ENCODE measurements at places on chromosomes 7 and 10. TPM values are rescaled to one million over a fixed set of nuclear protein-coding genes. Genes with fewer than 3 reads are reported as not detected.
A peak's percentile ranks its signal among the peaks of the same experiment; 100 is the strongest.

The BCAP29 gene
- total RNA-seq = 60.8 TPM

DNA sequence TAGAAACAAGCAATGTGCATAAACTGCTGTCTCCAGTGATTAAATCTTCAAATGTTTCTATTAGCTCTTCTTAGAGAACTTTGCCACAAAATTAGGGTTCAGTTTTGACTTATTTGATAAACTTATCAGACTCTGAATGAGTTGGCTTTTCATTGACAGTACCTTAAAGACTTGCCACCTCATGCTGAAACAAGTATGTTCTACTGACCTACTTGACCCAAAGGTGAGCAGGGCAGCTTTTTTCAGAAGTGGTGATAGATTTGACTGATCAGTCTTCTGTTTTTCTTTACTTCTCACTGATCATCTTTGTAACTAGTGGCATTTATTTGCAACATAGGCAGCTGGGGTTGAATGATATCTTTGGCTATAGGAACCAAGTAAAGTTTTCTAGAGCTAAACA, 7.8 kb downstream of the ZNF277 start:
- DNase-seq = no peak

The AFAP1L2 gene
- total RNA-seq = 2.6 TPM

GRCh38 chr7:147885869-147886268, 704.7 kb upstream of the C7orf33 start:
- no peak for DNase-seq

DNA sequence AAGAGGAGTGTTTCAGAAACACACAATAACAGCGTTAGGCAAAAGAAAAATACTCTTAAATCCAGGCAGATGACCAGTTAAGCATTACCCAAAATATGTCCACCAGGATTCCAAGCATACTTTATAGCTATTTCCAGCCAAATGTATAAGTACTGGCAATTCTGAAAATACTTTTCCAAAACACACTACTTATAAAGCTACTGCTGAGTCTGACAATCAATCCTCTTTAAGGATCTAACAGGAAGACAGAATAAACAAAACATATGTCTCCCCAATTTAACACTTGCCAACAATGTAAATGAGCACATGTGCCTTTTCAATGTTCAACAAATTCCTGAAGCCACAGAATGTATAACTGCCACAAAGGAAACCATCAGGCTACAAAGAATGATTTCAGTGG, 370.9 kb downstream of the SORCS1 start:
- DNase-seq = no peak

The TIMM23B gene
- total RNA-seq = 19.8 TPM

DNA sequence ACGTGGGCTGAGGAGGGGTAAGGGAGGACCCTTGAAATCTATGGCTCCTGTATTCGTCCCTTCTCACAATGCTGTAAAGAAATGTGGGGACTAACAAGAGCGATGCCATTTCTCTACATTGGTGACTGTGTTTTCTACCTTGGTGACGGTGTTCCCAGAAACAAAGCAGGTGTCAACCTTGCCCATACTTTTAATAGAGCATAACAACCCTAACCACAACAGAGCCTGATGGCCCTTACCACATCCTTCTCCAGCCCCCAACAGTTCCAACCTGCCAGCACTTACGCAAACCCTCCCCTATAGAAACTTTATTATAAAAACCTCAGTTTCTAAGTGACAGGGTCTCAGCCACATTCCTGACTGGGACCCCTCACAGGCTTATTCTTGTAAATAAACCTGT, 28.2 kb upstream of the ADCYAP1R1 start:
- DNase-seq = no peak

DNA sequence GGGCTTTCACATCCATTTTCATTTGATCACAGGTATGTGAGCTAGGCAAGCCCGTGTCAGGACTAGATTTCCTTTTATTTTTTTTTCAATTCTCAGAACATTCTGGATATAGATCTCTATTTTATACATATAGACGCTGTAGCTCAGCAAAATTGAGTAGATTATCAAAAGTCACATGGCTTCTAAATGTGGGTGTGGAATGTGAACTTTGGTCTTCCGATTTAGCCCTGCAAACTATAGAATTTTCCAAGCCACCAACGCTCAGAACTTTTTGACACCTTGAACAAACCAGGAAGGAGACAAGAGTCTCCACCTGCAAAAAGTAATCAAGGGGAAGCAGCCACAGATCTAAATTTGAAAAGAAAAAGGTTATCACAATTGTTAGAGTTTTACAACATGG, 15.9 kb upstream of the FFAR4 start:
- no peak for DNase-seq

The SFTPA1 gene
- 12,335 TPM for total RNA-seq

The HSPA12A gene
- 4.2 TPM for total RNA-seq

DNA sequence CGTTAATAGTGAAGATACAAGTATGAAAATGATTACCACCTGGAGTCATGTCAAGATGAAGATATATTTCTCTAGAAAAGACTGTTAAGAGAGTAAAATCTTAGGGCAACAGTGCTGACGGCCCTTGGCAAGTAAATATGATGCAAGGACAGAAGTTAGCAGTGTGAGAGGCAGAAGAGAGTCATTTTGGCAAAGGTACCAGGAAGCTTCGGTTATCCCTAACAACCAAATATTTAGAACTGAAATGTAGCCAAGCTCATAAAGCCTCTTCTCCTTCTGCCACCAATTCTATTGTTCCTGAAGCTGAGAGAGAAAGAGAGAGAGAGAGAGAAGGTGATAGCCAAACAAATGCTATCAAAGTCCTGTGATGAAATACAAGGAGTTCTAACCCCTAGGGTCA, 109.6 kb downstream of the MACC1 start:
- no peak for DNase-seq

DNA sequence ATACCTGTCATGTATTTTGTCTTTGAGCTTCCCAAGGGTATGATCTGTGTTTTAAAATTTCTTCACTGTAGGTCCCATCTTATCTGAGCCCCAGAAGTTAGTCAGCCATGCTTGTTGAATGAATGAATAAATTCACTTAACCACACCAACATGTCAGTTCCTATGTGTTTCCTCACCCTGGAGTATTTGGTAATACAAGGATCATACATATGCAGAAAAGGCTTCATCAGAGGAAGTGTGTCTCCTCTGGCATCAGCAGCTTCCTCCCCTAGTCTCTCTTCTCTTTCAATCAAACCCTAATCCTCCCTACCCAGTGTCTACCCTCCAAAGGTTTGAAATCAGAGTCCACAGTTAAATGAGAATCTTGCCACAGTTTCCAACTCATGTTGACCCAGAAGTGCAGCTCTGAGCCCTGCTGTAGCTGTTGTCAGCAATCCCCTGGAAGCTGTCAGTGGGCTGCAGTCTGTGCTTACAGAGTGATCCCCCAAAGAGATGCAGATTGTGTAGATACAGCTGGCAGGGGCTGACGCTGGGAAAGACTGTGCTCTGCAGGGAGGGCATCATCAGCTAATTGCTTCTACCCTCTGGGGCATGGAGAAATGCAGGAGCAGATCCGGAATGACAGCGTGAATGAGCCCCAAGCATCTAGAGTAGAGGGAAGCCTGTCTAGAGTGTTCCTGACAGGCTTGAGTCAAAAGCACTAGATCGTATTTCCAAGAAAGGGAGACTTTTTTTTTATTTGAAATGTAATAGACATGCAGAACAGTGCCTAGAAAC, 105.0 kb upstream of the WDR11 start:
- no peak for DNase-seq

The NODAL gene
- not detected for total RNA-seq

The IFIT2 gene
- 12.1 TPM for total RNA-seq

GRCh38 chr10:122576291-122576690, 15.7 kb downstream of the DMBT1 start:
- no peak for DNase-seq

GRCh38 chr10:3264161-3264761, 91.7 kb upstream of the PITRM1 start:
- DNase-seq = peak; percentile 32

The AKR1C3 gene
- 130 TPM for total RNA-seq

The GIMAP6 gene
- total RNA-seq = 41.8 TPM

DNA sequence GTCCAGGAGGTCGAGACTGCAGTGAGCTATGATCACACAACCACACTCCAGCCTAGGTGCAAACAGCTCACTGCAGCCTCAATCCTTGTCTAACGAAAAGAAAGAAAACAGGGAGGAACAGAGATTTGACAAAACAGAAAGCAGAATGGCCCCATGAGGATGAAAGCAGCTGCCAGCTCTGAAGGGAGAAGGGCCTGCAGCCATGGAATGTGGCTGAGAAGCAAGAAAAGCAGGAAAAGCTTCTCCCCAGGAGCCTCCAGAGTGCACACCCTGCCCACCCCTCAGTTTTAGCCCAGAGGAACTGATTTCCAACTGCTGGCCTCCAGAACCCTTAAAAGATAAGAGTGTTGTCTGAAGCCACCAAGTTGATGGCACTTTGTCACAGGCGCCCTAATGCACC, 13.0 kb downstream of the ESYT2 start:
- DNase-seq = no peak

- DNase-seq = peak; percentile 47
Measured at GRCh38 chr10:78438907-78439809, 405.5 kb downstream of the RPS24 start.

The PAX4 gene
- total RNA-seq = not detected

- DNase-seq = no peak
Measured at GRCh38 chr10:74888962-74889661, 62.7 kb downstream of the KAT6B start.

DNA sequence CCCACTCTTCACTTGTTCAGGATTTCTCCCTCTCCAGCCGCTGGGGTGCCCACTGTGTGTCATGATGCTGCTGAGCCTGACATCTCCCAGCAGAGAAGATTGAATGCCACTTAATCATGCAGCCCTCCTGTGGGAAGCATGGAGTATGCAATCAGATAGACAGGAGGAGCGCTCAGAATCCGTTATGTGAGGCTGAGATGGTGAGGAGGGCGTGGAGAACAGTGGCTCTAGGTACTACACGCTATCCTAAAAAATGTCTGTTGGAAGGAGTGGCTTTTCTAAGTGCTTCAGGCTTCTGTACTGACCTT, 334.3 kb downstream of the LRMDA start:
- DNase-seq = no peak

DNA sequence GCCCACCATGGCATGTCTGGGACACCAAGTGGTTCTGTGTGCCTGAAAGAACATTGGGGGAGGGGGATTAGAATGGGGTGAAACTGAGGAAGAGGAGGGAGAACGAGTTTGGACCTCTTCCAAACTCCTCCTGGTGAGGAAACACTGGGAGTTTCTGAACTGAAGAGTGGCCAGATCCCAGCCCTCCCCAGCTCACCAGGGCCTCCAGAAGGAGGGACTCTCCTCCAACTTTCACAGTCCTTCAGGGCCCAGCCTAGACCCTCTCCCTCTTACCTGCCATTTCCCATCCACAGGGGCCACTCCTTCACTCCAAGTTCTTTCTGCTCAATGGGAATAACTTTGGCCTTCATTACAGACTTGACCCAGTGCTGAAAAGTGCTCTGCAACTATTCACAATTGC, 132.0 kb upstream of the FOXK1 start:
- no peak for DNase-seq

- no peak for DNase-seq
Measured at GRCh38 chr10:69222157-69223027, 2.3 kb downstream of the HKDC1 start.

DNA sequence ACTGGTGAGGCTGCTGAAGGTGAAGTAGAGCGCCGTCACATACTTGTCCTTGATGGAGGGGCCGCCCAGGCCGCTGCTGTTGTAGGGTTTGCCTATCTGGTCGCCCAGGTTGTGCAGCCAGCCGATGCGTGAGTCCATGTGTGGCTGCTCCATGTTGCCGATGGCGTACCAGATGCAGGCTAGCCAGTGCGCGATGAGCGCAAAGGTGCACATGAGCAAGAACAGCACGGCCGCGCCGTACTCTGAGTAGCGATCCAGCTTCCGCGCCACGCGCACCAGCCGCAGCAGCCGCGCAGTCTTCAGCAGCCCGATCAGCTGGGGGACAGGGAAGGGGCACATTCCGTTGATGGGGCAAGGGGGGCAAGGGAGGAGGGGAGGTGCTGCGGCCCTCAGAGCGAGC, 26.6 kb downstream of the KCNH2 start:
- no peak for DNase-seq

The IDE gene
- total RNA-seq = 28.9 TPM
